ENCODE measurements at places on chromosomes 13 and 19.

DNA sequence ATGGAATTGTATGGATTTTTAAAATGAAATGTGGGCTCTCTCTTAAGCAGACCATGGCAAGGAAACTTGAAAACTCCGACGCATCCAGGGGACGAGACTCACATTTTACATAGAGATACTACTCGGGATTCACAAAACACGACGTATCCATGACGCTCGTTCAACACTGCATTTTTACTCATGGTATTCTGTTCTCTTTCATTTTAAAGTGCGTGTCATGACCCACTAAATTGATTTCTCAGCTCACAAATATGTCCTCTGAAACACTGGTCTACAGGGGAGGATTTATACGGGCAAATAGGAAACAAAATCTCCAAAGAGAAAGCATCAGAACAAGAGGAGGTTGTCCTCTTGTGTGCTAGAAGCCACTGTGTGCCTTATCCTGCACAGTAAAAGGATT is 523.5 kb downstream of the MYO16 start:
- no peak for DNase-seq

- no peak for DNase-seq
Observed at GRCh38 chr13:79126706-79127105, 279.3 kb downstream of the RBM26 start.

DNA sequence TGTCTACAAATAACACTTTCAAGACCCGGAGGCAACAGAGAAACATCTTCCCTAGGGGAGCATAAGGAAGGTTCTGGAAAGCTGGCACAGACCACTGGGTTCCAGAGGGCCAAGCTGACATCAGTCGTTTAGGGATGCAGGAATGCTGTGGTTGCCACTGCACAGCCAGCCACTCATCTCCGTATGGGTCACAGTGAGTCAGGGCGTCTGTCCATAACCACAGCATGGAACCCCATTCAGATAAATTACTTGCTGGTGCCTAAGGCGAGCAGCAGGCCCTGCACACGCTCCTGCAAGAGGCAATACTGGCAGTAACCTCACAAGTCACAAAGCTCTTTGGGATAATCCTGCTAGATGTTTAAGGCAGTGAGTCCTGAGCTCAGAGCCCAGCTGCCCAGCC is 140.9 kb upstream of the UBL3 start:
- no peak for DNase-seq

DNA sequence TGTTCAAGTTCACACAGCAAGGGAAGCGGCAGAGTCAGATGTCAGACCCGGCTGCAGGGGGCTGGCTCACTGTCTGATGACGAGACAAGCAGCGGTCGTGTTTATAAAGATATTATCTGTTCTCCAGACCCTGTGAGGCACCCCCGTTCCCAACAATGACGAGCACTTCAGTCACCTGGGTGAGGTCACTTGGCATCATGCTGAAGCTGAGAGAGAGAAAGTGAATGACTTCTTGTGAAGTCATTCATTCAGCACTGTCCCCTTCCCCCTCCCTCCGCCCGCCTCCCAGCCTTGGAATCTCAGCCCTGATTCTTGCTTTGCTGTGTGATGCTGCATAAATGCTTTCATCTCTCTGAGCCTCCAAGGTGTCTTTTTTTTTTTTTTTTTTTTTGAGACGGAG is 4.9 kb upstream of the LYPD3 start:
- no peak for DNase-seq

DNA sequence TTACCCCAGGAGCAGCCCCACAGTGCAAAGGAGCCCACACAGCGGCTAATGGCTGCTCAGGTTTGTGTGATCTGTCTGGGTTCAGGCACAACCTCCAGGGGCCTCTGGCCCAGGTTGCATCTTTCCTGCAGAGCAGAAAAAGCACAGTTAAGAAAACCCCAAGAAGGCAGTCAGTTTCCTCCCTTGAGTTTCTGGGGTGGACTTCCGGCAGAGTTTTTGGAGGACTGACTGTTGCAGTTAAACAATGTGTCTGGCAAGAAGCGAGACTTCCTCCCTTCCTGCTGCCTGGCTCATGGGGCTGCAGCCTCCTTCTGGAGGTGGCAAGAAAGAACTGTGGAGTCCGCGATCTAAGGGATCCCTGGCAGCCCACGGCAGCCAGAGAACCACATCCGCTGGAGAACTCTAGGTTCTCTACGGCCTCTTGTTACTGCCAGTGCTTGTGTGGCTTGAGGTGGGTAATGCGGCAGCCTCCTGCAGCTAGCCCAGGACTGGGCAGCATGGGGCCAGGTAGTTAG is 114.4 kb downstream of the ZDHHC20 start:
- no peak for DNase-seq

- no peak for DNase-seq
Observed at GRCh38 chr19:33168528-33168927, 25.6 kb upstream of the LRP3 start.

- DNase-seq = no peak
Observed at GRCh38 chr19:15479391-15480345, at the start of gene PGLYRP2. TSS of gene PGLYRP2 (minus strand) at chr19:15479501. CDS start at chr19:15479371, 130 bp downstream.

- no peak for DNase-seq
Observed at GRCh38 chr19:42111384-42111783, 20.9 kb downstream of the POU2F2 start.

- DNase-seq = no peak
Observed at GRCh38 chr19:49921871-49922795, 6.9 kb upstream of the ATF5 start.

DNA sequence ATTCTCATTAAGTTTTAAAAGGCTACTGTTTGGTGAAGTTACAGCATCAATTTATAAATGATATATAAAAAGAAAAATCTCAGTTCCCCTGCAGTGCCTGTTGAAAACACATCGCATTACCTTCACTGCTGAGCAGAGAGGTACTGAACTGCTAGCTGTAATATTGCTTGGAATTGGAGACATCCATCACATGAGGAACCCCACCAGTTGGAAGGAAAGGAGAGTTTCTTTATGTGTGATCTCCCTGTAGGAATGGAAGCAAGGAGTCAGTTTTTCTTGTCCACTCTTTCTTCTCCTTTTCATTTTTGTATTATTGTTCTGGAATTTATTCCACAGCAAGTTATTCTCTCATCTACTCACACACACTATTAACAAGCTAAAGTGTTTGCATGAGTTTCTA is 1586.0 kb upstream of the PRR20A start:
- no peak for DNase-seq

DNA sequence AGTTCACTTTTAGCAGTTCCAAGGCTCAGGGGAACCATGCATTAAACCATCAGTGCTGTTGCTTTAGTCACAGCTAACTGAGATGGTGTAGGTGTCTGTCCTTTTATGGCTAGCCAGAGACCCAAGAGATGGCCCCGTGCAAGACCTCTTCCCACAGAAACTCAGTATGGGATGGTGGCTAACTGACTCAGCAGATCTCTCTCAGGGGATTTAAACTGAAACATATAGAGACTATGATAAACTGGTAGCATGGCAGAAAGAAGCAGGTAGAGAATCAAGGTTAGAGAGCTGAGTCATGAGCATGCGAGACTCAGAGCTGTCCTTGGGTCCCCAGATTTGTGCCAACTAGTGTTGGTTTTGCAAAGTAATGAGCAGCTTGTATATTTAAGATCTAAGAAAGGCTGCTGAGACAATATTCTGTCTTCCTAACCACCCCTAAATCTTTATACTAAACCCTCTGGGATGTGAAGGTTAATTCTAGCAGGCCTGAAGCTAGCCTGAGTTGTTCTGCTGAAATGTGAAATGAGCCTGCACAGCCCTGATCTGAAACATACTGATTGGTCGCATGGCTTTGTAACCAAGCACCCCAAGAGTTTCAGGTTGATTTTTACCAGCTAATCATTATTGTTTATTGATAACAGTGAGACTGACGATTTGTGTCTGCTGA is 6.5 kb upstream of the SCEL start:
- no peak for DNase-seq

DNA sequence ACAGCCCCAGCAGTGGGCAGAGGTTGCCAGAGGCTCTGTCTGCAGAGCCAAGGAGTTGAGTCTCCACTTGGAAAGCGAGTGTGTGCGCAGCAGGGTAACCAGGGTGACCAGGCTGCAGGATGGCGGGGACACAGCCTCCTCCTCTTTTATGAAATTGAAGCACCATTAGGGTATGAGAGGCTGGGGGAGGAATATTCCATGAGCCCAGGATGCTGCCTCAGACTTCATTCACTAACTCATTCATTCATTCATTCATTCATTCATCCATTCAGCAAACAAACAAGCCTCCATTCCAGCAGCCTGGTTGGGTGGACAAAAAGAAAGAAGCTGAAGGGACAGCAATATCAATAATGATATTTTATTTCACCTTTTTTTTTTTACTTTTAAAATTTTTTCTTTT is 6.6 kb upstream of the LMTK3 start:
- no peak for DNase-seq
